Adipocyte (in vitro differentiated cells): ENCODE measurements at places on chromosomes 11 and 22.
A peak's percentile ranks its signal among the peaks of the same experiment; 100 is the strongest.

DNA sequence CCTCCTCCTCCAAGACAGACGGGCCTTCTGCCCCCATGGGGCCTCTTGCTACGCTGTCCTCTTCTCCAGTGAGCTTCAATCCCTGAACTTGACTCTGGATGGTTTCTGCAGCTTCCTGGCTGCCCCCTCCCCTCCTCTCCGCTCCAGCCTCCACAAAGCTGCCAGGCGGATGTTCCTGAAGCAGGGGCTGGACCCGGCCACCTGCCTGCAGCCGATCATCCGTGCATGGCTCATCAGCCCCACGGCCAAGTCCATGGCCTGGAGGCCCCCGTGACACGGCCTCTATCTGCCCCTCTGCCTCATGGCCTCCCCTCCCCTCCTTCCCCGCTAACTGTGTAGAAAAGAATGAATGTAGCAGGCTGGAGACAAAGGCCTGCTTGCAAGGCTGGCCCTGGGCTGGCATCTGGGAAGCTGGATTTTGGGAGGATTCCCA, 6.8 kb upstream of the SUN2 start:
- DNase-seq, result no peak

DNA sequence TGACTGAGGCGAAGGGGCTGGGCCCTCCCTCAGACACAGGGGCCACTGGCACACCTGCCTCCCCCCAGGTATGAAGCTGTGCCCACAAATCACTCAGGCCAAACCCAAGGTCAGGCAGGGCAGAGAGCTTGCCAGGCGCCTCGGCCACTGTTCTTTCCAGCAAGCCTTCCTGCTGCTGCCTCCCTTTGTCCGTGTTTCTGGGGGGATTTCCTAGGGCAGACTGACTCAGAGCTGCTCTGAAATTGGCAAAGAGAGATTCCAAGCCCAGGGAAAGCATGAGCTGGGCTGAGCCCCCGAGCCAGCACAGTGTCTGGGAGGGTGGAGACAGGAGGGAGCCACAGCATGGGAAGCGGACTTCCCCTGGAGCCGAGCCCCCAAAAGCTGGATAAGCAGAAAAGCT, 33.2 kb downstream of the PPP2R1B start:
- peak; percentile 85 for DNase-seq

- no peak for DNase-seq
Observed at GRCh38 chr22:20744456-20744855, 29.5 kb upstream of the SERPIND1 start.

GRCh38 chr11:27995083-27995482, 112.9 kb downstream of the KIF18A start:
- DNase-seq, result peak; percentile 65
